ENCODE measurements at places on chromosomes 2 and 18.

DNA sequence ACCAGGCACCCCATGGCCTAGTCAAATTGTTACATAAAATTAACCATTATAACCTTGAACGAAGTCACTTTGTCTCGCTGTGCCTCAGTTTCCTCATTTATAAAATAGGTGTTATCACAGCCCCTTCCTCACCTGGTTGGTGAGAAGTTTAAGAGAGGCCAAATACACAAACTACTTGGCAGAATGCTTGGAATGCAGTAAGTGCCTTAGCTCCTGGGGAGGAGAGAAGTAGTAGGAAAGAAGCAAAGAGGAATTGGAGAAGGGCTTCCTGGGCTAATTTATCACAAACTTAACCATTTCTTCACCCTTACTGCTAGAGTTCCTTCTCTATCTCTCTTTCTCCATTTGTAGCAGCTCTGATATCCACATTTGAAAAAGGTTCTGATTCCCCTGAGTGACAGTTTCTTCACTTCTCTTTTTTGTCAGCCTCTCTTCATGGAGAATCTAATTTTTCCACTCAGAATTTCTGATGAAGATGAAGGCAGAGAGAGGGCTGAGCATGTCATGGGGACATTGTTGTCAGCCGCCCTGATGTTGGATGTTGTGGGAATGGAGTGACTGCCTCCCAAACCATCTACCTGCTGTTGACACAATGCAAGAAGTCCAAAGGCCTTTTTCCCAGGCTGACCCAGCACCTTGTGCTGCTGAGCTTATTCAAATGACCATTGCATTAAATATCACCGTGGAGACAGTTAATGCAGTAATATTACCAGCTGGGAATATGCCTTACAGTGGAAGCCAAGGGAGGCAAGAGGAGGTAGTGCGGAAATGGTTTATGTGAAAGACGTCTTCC is 60.4 kb downstream of the BOD1L2 start:
- no peak for DNase-seq

DNA sequence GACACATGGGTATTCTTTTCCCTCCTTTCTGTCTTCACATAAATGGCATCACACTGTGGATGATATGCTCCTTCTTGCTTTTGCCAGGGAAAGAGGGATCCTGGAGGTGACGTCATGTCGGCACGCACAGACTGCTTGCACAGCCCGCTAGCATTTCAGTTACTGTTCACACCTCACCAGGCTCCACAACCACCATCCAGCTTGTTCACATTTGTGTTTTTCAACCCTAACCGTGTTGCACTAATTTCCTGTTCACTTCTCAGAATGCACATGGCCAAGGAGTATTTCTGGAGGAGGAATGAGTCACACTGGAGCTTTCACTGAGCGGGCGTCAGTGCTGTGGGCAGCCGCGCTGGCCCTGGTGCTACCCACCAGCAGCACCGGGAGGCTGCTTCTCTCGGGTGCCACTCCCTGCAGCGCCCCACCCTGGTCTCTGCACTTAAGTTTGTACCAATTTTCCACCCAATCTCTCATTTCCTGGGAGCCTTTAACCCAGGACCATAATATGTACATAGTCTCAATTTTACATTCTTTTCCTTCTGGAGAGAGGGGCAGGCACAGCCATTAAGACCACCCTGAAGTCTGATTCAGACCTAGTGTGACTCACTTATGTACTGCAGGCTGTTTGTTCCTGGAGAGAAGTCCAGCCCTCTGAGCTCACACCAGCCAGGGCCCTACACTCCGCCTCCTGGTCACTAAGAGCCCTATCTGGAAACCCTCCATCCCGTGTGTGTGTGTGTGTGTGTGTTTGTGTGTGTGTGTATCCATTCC is 65.1 kb downstream of the MBP start:
- DNase-seq = no peak

- no peak for DNase-seq
Observed at GRCh38 chr2:68594041-68594440, 49.3 kb upstream of the PROKR1 start.

DNA sequence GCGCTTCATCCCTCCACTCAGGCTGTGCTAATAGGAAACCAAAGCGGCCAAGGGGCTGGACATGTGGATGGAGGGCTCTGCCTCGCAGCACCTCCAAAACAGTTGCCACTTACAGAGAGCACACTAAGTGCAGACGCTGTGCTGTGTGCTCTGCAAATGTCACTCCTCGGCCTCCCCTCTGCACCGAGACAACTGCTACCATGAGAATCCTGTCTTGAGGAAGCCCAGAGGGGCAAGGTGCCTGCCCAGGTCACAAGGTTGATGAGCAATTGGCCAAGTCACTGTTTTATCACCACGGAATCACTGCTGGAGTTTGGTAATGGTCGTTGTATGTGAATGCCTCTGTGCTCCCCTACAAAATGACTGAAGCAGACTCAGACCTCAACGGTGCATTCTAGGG is 132.2 kb downstream of the SEPTIN10 start:
- DNase-seq = no peak

GRCh38 chr2:88831071-88831791 is 139.8 kb downstream of the RPIA start:
- no peak for DNase-seq

DNA sequence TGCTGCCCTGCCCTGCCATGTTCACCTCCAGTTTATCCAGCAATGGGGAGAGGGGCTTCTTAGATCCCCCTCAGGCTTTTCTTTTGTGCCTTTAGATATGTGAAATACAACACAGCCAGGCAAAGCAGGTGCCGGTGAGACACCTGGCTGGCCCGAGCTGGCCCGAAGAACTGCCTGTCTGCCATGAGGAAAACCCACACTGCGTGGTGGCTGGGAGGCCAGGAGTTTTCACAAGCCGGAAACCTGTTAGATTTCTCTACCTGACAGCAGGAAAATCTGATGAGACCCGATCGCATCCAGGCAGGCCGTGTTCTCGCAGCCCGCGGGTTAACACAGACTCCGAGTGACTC is 5.7 kb upstream of the GAL3ST2 start:
- DNase-seq = no peak

GRCh38 chr2:11813951-11814350 is 67.5 kb downstream of the LPIN1 start:
- DNase-seq = no peak

DNA sequence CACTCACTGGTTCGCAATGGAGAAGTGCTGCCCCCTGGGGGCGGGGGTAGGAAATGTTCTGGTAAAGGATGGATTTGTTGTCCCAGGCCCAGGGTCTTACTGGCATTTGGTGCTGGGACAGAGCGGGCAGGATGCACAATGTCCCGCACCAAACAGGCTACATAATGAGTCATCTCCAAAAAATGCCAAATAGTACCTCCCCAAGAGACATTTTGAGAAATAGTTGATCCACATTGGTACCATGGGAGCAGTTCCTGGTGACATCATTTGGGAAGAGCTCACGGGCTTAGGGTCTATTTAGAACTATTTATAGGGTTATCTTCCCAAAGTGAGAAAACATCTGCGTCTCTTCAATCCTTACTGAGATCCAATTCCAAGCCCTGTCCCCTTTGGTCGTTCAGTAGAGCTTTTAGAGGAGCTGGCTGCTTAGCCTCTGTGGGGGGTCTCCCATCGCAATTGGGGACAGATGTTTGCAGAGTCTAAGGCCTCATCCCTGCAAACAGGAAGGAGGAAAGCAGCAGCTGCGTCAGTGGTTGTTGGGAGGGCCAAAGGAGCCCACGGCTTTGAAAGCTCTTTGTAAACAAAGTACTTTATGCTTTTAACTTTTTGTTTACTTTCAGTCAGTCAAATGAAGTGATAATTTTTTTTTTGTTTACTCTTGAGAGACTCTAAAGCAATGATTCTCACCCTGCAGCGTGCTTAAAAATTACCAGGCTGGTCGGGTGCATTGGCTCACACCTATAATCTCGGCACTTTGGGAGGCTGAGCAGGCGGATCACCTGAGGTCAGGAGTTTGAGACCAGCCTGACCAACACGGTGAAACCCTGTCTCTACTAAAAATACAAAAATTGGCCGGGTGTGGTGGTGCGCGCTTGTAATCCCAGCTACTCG is 49.3 kb downstream of the GREB1 start:
- DNase-seq = peak; percentile 53

GRCh38 chr2:217553679-217554078 is 449.1 kb downstream of the TNS1 start:
- DNase-seq = no peak

DNA sequence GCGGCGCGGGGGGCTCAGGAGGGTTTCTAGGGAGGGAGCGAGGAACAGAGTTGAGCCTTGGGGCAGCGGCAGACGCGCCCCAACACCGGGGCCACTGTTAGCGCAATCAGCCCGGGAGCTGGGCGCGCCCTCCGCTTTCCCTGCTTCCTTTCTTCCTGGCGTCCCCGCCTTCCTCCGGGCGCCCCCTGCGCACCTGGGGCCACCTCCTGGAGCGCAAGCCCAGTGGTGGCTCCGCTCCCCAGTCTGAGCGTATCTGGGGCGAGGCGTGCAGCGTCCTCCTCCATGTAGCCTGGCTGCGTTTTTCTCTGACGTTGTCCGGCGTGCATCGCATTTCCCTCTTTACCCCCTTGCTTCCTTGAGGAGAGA is 5.2 kb downstream of the PROC start:
- DNase-seq = no peak

DNA sequence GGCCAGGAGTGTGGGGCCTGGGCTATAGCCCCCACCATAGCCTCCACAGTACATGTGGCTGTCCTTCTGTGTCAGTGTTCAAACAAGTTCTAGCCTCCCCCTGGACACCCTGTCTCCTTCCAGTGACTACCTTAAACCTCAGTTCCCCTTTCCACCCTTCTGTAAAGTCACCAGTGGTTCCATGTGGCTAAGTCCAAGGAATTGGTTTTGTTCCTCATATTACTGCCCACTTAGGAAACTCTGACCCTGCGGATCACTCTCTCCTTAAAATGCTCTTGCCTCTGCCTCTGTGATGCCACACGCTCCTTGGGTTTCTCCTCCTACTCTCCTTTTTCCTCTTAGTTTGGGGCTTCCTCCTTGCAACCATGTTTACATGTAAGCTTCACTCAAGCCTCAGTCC is 27.8 kb upstream of the REL start:
- DNase-seq = no peak

DNA sequence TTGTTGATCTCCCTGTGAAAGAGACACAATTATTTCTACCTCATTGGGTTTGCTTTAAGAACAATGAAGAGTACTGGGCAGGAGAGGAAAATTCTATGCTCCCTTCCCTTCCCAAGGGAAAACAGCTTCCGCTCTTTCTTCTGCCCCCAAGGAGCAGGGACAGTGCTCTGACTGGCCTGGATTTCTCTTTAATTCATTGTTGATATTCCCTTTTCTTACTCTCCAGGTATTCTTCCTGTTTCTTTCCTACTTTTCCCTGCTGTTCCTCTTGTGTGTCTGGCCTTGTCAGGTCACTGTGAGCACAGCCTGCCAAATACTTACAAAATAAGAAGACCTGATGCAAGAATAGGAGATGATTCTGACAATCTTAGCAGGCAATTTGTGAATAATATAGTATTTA is 49.6 kb upstream of the SPAG16 start:
- DNase-seq = no peak

GRCh38 chr2:200466425-200467418 is 43.1 kb downstream of the KCTD18 start:
- no peak for DNase-seq

DNA sequence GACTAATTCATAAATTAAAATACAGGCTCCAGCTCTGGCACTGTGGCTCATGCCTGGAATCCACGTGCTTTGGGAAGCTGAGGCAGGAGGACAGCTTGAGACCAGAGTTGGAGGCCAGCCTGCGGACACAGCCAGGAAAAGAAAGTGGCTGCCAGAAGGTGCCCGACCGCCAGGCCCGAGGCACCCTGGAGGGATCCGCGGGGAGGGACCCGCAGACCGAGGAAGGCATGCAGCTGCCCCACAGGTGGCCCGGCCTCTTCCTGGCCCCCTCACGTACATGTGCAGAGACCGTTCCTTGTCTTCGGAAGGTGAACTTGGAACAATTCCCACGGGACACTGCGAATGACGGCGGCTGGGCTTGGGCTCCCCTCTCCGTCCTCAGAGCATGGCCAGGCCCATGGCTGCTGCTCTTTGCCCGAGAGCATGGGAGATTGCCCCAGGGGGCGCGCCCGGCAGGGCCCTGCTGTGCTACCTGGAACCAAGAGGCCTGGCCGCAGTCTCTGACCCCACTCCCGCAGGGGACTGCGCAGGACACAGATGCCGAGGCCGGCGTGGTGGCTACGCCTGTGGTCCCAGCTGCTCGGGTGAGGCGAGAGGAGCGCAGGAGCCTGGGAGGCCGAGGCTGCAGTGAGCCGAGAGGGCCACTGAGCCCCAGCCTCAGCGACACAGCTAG is 55.6 kb upstream of the IMP4 start:
- no peak for DNase-seq

- DNase-seq = no peak
Observed at GRCh38 chr2:106142683-106143082, 51.4 kb downstream of the UXS1 start.

DNA sequence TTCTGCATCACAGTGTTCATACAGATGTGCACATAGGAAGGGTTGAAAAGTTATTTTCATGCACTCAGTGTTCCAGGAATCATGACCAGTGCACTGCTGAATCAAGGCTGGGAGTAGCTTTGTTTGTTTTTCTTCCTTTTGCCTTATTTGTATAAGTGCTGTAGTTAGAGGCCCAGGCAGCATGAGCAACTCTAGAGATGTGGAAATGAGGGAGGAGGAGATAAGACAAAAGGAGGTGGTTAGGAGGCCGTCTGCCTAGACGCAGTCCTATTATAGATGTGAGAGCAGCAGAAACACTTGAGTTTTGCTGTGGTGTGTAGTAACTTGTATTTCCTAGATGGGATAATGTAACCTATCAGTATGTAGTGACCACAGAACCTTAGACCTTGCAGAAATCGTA is 264.3 kb upstream of the RASGRP3 start:
- no peak for DNase-seq

- DNase-seq = no peak
Observed at GRCh38 chr2:239178484-239178883, 222.3 kb downstream of the HDAC4 start.

DNA sequence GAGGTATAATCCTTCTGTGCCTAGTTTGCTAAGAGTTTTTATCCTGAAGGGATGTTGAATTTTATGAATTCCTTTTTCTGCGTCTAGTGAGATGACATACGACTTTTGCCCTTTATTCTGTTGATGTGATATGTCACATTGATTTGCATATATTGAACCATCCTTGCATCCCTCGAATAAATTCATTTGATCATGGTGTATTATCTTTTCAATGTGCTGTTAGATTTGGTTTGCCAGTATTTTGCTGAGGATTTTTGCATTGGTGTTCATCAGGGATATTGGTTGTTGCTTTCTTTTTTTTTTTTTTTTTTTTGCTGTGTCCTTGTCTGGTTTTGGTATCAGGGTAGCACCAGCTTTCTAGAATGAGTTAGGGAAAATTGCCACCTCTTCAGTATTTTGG is 9.1 kb downstream of the GCC2 start:
- no peak for DNase-seq

GRCh38 chr18:27250471-27250870 is 65.4 kb upstream of the CHST9 start:
- no peak for DNase-seq

DNA sequence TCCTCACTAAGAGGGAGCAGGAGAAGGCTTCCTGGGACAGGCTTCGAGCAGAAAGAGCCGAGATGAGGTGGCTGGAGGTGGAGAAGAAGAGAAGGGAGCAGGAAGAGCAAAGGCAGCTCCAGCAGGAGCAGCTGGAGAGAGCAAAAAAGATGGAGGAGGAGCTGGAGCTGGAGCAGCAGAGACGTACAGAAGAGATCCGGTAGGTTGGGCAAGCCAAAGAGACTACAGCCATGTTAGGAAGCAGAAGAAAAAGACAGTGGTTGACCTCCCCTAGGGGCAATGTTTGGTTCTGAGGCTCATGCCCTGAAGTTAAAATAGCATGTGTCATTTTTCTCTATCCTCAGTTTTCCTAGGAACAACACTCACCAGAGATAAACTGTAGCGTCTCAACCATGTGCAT is 45.1 kb downstream of the SUMO1 start:
- no peak for DNase-seq
